ENCODE measurements at places on chromosomes 7 and 10. TPM values are rescaled to one million over a fixed set of nuclear protein-coding genes. Genes with fewer than 3 reads are reported as not detected.

- peaks cover 5% of the 10 kb centered on the region for H3K27me3 ChIP-seq
- no peak for DNase-seq
- H3K4me3 ChIP-seq: no peak overlapping the region
Observed at GRCh38 chr7:55308186-55308929, 56.8 kb upstream of the LANCL2 start.

GRCh38 chr7:25391961-25392587 lies 163.8 kb upstream of the NPVF start:
- peaks cover 54% of the 10 kb centered on the region for H3K4me1 ChIP-seq
- H3K27ac ChIP-seq: peak overlapping the region; percentile 60

Gene ANKRD2
- 0.60 TPM for total RNA-seq

DNA sequence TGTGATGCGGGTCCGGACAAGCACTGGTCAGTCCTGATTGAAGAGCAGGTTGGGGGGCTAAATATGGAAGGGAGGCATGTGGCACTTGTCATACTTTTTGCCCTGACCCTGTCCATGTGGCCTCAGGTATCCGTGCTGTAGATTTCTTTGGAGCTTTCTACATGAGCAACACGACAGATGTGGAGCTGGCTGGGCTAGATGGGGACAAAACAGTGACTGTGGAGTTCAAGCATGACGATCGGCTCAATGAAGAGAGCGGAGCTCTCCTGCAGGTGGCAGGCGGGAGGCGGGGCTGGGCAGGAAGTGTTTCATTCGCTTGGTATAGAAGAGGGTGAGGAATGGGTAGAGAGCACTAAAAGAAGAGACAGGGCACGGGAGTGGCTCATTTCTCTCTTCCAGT lies 13.0 kb upstream of the CHCHD1 start:
- H3K36me3 ChIP-seq: peaks cover 52% of the 10 kb centered on the region
- H3K27me3 ChIP-seq: no peaks in the 10 kb centered on the region
- peak overlapping the region; percentile 71 for H3K27ac ChIP-seq
- no peak overlapping the region for H3K4me3 ChIP-seq
- no peak for DNase-seq

GRCh38 chr10:112382515-112383235 lies 8.8 kb downstream of the ACSL5 start:
- no peak overlapping the region for H3K27ac ChIP-seq
- no peaks in the 10 kb centered on the region for H3K36me3 ChIP-seq
- DNase-seq: no peak
- no peaks in the 10 kb centered on the region for H3K4me1 ChIP-seq

Data from chondrocyte (in vitro differentiated cells).